Naive thymus-derived CD8-positive, alpha-beta T cell (primary cell): ENCODE measurements at places on chromosomes 2 and 18. TPM values are rescaled to one million over a fixed set of nuclear protein-coding genes. Genes with fewer than 3 reads are reported as not detected.

- no peak for DNase-seq
Observed at GRCh38 chr18:12597760-12598159, 60.1 kb downstream of the SPIRE1 start.

LMAN1 gene
- total RNA-seq, result 52.5 TPM

DNA sequence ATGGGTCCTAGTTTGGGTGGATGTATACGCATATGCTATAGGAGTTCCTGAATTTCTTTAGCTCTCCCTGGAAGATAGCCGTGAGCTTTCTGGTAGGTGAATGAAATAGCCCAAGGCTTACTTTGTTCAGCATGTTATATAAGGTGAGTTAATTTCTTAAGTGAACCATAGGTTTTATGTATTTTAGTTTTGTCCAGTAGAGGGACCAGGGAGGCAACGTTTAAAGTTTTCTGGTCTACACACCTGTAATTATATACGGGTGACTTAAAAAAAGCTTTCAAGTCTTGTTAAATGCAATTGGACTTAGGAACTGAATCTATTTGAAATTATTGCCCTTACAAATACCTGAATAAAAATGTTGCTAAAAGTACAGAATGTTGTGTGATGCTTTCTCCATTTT is 402.5 kb upstream of the DDX18 start:
- DNase-seq, result no peak

TCF7L1 gene
- not detected for total RNA-seq

- no peak for DNase-seq
Observed at GRCh38 chr18:45588376-45589355, 26.6 kb upstream of the SLC14A2 start.

DNA sequence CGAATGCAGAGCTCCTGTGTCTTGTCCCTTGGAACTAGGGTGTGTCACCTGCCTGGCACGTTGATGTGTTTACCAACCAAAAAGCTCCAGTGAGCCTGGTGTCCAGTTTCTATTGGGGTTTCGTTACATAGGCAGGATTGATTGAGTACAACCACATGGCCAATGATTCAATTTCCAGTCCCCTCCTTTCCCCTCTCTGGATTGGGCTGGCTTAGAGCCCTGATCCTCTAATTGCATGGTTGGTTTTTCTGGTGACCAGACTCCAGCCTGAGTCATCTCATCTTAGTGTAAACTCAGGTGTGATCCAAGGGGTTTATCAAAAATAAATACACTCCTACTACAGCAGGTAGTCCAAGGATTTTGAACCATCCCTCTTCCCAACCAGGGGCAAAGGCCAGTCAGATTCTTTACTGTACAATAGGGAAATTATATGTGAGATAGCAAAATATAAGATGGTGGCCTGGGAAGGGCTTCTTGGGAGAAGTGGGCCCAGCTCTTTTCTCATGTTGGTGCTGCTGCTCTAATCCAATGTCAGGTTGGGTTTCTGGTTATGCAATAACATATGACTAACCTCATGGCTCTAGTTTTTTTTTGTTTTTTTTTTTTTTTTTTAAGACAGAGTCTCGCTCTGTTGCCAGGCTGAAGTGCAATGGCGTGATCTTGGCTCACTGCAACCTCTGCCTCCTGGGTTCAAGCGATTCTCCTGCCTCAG is 64.7 kb upstream of the MGAT5 start:
- DNase-seq, result no peak

DNA sequence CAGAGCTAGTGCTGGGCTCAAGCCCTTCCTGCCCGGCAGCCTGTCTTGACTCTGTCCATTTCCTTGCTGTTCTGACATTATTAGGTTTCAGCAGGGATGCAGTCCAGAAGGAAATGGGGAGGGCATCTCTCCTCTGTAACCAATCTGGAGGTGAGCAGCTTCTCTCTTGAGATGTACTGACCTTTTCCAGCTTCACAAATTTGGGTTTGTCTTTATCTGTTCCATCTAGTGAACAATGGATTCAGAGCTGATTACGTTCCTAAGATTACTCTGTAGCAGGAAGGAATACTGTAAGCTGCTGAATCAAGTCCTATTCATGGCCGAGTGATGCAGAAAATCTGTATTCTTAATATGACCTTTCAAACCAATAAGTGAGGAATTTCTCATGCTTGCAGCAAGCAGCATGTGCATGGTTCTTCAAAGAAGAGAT is 11.0 kb downstream of the PLA2R1 start:
- DNase-seq, result no peak

CRIM1 gene
- total RNA-seq, result 2.0 TPM

DNA sequence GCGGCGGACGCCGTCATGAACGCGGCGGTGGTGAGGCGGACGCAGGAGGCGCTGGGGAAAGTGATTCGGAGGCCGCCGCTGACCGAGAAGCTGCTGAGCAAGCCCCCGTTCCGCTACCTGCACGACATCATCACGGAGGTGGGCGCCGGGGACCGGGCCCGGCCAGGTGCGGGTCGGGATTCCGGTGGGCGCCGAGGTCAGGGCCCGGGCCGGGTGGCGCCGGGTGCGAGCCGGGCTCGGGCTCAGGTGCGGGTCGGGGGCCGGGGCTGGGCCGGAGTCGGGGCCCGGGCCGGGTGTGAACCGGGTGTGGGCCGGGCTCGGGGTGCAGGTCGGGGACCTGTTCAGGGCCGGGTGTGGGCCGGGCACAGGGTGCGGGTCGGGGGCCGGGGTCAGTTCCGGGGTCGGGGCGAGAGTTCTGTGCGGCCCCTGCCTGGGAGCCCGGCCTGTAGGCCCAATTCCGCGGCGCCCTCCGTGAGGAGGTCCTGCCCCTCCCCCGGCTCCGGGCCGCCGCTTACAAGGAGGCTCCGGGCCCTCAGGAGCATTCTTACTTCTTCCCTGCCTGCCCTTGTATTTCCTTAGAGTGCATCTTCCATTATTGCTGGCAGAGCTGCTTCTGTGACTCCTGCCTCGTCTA is 447 bp downstream of the TRAF3IP1 start:
- no peak for DNase-seq

GRCh38 chr2:135962366-135963123 is 22.9 kb downstream of the DARS1 start:
- no peak for DNase-seq

CPLX4 gene
- not detected for total RNA-seq

DNA sequence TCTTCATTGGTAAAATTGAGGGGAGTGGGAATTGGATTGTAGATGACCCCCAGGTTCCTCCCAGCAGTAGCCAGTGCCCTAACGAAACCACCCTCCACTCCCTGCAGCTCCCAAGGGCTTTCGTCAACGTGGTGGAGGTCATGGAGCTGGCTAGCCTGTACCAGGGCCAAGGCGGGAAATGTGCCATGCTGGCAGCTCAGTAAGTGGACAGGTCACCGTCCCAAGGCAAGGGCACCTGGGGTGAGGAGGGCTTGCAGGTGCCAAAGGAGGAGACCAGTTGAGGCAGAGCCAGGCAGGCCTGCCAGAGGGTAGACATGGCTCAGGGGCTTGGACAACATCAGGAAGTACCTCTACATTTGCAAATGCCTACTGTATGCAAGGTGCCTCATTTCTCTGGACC is 122.6 kb upstream of the PPP1CB start:
- DNase-seq, result no peak

GRCh38 chr2:113172721-113173541 is 840 bp upstream of the PSD4 start:
- DNase-seq, result no peak

DNA sequence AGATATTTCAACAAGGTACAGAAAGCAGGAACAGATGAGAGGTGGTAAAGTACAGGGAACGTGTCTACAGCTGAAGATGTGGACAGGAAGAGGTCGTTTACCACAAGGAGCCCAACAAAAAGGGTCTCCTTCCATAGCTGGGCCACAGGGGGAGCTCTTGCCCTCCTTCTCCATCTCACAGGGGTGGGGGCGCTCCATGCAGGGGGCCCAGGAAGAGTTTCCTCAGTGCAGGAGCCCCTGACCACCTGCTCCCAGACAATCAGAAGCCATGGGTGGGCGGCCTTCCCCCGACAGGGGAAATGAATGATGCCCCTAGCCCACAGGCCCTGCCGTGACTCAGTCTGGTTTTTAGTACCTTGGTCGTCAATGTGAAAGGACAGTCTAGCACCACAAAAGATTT is 163.6 kb upstream of the ZNF516 start:
- peak; percentile 8 for DNase-seq
